ENCODE measurements at places on chromosomes 3 and 15.

- no peak for DNase-seq
Observed at GRCh38 chr15:22258009-22258397, 177.7 kb downstream of the OR4M2 start.

DNA sequence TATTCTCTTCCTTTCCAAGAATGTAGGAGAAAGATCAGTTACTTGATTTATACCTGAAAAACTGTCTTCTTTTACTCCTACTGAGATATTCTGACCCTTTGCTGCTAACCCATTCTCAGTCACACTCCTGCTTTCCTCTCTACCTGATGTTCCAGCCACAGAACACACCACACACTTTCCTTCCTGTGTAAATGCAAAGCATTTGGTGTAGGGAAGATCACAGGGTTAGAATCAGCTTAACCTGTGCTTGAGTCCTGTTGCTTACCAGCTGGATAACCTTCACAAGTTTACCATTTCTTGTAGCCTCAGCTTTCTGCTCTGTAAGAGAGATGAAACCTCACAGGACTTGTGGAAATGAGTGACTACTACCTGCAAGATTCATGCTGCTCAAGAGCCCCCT is 489.8 kb upstream of the GOLIM4 start:
- DNase-seq: no peak

GRCh38 chr15:93360976-93361375 is 272.0 kb upstream of the RGMA start:
- no peak for DNase-seq

GRCh38 chr15:69067296-69067695 is 52.8 kb downstream of the NOX5 start:
- no peak for DNase-seq

- no peak for DNase-seq
Observed at GRCh38 chr3:98048586-98048985, 13.5 kb upstream of the GABRR3 start.

DNA sequence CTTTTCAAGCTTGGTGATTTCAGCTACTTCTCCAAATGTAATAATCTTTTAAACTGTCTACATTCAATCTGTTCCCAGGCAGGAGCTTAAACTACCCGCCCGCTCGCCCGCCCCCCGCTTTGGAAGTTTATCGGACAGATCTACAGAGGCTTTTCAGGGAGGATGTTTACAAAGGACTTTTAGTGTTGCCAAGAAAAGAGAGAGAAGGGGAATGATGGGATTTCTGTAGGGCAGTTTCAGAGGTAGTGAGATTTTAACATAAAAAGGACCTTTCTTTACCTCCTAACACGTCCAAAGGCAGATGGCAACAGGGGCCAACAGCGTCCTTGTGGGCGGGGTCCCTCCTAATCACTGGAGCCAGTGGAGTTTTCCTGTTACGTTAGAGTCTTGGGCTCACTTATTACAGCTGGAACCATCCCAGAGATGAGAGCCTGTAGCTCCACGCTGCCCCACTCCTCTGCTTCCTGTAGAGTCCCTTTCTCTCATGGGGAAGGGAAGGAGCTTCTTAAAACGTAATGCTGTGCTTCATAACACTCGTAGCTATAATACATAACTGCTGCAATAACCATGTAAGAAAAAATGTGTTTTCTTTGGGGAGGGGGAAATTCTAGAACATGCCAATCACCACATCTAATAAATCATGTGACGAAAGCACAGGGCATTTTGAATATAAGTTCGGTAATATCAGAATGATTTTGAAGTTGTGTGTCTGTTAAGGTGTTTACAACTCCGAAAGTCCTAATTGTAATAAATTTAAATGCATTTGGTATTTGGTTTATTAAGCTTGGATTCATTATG is 30.9 kb downstream of the HES1 start:
- no peak for DNase-seq

GRCh38 chr3:67781218-67781617 is 126.8 kb upstream of the SUCLG2 start:
- no peak for DNase-seq

DNA sequence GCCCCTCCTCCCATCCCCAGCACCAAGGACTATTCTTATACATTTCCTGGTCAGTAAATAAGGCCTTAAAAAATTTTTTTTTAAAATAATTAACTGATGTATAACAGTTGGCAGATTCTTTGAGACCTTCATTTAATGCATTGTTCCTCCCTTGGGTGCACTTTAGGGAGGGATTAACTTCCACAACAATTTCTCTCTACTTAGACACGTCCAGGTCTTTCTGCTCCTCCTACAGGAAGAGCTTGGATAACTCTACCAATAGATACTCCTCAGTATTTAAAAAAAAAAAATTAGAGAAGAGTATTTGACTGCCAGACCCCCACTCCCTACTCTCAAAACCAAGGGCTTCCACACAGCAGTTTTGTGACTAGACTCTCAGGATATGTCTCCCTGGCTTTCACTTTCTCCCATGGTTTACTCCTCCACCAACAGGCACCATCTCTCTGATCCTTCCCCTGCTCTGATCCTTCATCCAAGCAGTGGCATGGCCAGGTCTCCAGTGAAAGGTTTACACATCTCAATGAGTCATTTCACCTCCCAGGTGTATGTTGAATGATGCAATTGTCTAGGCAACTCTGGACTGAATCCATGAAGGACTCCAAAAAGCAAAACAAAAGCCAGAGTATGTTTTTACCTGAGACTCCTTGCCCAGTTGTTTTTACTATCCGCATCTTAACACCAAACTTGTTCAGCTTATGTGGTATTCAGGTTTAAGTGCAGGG is 7.4 kb downstream of the ZIC4 start:
- DNase-seq: no peak

GRCh38 chr15:80635953-80636352 is 59.2 kb upstream of the ABHD17C start:
- no peak for DNase-seq

- no peak for DNase-seq
Observed at GRCh38 chr15:79494963-79495755, 63.0 kb downstream of the MINAR1 start.

GRCh38 chr3:17175187-17175807 is 290.5 kb downstream of the PLCL2 start:
- no peak for DNase-seq

DNA sequence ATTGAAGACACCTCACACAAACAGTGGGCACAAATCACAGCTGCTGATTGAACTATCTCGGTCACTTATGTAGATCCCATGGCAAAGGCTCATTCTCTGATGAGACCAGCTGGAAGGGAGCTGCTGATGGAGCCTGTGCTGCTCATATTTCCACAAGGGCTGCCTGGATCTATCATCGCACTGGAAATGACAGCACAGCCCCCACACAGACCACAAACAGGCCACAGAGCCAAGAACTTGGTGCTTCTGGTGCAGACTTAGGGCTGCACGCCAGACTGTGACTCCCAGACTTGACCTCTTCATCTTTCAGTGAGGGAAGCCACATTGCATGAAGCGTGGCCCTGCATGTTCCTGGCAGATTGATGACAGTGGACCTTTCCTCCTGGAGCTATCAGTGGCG is 197.6 kb downstream of the MINAR1 start:
- no peak for DNase-seq

GRCh38 chr15:92924216-92924615 is 24.1 kb downstream of the CHD2 start:
- no peak for DNase-seq

DNA sequence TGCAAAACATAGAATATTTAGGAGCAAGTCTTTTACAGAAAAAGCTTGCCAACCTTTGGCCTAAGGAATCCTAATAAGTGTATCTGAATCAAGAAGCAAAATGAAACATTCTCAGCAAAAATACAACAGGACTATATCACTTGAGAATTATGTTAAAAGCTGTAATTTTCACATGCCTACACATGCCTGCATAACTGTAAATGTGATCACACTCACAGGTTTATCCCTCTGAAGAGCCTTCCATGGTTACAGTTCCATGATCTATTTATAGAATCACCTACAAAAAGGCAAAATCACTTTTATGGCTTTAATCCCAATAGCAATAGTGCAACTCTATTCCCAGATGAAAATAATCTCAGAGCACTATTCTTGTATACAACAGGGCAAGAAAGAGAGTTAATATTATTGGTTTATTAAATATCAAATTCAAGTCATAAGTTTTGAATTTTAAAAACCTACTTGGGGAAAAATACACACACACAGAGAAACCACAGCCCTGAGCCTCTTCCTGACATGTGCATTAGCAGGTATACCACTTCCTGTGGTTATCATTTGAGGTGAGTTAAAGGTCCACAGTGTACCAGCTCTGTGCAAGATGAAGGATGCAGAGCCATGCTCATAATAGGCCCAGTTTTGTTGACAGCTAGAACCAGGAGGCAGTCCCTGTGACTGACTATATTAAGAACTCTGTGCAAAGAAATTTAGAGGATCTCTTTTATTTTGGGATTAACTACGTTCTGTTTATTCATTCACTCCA is 252.5 kb upstream of the TGFBR2 start:
- no peak for DNase-seq

DNA sequence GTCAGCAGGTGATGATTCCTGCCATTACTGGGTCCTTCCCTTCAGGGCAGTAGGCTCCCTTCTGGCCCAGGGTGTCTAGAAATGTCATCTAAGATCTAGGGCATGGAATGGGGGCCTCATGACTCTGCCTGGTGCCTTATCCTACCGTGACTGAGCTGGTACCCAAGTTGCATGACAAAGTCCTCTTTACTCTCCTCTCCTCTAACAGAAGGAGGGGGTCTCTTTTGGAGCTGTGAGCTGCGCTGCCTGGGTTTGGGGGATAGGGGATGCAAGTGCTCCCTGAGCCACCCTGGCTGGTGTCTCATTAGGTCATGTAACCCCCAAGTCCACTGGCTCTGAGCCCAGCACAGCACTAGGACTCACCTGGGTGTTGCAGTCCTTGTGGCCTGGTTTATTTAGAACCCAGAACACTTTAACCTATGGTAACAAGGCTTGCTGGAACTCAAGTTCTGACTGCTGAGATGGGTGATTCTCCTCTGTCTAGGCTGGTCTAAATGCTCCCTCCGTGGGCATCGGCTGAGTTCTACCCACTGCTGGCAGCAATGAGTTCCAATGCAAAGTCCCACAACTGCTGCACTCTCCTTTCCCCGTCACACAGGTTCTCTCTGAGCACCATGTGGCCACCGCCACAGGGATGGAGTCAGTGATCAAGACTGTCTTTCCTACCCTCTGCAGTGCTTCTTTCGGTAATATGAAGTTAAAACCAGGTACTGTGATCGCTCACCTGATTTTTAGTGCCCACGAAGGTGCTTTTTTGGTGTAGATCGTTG is 34.0 kb downstream of the XXYLT1 start:
- no peak for DNase-seq

DNA sequence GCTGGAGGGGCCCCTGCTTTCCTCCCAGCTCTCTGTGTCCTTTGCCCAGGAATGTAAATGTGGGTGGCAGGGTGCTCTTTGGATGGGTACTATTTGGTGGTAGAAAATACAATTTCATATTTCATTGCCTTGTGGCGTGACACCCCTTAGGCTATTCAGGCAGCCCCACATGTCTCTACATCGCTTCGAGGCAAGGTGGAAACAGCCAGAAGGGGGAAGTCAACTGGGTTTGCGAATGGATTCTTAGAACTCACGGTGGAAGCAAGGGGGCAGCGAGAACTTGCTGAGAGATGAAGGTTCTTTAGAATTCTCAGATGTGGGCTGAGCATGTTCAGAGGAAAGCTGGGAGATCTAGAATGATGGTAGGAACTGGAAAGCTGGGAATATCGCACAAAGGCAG is 25.3 kb downstream of the PLA2G4D start:
- no peak for DNase-seq

DNA sequence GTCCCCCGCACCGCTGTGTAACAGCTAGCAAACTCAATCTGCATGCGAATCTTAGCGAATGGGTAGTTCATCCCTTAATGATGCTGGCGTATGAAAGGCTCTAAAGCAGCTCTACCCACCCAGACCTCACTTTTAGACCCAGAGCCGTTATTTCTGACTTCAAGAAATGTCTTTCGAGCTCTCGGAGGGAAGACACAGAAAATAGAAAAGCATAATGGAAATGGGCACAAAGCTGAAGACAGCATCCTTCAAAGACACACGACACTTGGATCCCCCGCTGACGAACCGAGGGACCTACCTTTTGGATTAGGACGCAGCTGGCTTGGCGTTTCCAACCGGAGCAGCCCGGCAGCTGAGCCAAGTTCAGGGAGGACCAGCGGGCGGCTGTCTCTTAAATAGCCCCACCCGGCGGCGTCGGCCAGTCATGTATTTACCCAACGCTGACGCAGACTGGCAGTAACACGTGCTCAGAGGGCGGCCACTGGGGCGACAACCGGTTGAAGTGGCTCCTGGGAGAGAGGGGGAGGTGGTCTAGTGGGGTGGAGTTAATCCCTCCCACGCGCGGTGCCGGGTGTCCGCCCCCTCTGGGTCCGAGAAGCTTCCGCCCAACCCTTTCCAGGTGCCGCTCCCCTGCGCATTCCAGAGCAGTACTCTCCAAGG is 1.5 kb downstream of the CCK start:
- DNase-seq: no peak

GRCh38 chr3:30680789-30681648 is 74.6 kb downstream of the TGFBR2 start:
- no peak for DNase-seq

DNA sequence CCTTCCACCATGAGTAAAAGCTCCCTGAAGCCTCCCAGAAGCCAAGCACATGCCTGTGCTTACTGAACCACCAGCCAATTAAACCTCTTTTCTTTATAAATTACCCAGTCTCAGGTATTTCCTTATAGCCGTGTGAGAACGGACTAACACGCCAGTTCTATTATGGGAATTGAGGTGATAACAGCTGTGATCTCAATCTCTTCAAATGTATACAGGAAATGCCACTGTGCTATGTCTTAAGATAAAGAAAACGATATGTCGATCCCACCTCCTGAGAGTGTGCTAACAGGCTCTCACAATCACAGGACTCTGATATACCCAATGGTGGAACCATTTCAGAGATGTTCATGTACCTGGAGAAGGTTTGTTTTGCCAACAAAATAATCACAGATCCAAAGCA is 26.2 kb downstream of the CHSY1 start:
- DNase-seq: no peak
